ENCODE measurements at places on chromosomes 7 and 10.

DNA sequence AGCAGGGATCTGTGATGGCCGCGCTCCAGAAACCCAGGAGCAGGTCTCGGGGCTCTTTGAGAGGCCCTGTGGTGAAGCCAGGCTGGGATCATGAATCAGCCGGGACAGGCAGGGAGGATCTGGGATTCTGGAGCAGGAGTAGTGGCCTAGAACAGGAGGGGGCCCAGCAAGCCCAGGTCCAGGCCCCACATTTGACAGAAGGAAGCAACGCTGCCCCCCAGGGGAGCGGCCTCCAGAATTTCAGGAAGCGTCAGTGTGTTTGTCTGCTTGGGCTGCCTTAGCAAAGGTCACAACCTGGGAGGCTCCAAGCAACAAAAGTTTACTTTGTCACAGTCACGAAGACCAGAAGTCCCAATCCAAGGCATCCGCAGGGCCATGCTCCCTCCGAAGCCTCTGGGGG, 36.8 kb downstream of the CLRN3 start:
- DNase-seq, result no peak

- DNase-seq, result no peak
Measured at GRCh38 chr10:70673929-70674559, 1.7 kb downstream of the ADAMTS14 start.

DNA sequence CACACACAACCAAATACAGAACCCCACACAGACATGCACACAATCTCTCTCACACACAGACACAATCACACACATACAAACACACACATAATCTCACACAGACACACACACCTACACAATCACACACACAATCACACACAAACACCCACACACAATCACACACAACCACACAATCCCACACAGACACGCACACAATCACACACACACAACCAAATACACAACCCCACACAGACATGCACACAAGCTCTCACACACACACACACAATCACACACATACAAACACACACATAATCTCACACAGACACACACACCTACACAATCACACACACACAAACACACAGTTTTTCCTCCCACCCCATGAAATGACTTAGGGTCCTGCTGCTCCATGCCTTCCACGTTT, 160.4 kb upstream of the PFKP start:
- DNase-seq, result no peak

- no peak for DNase-seq
Measured at GRCh38 chr10:56679578-56679977, 318.5 kb upstream of the ZWINT start.

GRCh38 chr10:47176903-47177868, 122.8 kb upstream of the GDF10 start:
- DNase-seq, result no peak

DNA sequence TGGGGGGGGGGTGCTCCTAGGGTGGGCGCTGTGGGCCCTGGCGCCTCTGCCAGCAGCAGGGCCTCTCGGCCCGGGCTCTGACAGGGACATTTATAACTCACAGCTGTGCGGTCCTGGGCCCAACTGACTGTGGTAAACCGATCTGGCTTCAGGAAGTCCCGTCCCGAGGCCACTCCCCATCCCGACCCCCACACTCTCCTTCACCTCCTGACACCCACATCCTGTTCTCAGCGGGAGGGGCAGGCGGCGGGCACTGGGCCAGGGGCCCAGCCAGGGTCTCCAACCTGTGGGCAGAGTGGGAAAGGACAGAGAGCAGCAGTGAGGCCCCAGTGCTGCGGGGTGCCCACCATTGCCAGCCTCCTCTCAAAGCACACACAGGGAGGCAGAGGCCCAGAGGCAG, 69.1 kb downstream of the ZMIZ1 start:
- DNase-seq, result no peak

DNA sequence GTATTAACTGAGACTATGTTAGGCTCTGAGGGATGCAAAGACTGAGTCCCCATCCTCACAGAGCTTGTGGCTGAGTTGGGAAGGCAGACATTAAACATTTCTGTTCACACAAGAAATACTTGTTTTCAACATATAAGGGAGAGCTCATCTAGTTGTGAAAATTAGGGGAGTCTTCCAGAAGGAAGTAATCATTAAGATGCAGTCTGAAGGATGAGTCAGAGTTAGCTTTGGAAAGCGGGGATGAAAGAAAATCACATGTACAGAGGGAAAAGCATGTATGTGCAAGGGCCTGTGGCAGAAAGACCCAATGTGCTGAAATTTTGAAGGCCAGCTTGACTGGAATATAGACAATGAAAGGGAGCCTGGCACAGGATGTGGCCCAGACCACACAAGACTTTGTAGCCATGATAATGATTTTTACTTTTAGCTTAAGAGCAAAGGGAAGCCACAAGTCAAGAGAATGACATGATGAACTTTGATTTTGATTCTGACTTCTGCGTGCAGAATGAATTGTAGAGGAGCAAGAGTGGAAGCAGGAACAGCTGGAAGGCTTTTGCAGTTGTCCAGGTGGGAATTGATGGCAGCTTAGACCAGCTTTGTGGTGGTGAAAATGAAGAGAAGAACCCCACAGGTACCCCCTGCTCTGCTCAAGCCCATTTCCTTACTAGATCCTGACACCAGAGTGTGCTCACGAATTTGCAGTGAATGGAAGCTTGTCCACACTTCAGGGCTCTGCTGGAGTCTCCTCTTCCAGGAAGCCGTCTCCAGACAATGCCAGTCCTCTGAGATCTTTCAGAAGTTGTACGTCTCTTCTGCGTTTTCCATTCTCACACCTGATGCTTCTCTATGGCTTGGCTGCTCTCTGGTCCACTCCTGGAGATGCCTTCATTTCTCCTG, 115.6 kb downstream of the ATXN7L1 start:
- no peak for DNase-seq

DNA sequence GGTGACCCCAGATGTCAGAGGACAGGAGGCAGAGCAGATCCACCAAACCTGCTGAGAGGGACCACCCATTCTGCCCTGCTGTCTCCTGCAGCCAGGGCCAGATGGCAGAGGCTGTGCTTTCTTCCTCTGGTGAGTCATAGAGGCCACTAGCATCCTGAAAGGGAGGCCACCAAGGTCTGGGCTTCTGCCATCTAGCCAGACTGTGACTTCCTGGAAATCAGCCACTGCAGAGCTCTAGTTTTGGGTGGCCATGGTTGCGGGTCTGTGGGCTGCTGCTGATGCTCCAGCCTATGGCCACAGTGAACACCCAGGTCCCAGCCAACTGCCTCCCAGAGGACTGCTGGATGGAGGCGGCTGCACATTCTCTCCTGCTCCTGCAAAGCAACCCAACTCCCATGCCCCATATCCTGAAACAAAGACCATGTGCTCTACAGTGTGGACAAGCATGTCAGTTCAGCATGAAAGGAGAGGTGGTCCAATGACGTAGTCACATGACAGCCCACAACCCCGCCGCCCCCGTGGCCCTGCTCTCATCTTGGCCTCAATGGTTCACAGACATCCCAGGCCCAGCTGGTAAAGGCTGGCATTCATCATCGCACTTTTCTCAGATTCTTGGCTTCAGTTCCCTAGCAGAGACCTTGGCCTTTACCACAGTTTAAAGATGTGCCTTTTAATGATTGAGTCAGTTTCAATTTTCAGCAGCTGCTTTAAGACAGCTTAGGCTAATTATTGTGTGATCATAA, 73.9 kb upstream of the CXCL12 start:
- DNase-seq, result no peak

DNA sequence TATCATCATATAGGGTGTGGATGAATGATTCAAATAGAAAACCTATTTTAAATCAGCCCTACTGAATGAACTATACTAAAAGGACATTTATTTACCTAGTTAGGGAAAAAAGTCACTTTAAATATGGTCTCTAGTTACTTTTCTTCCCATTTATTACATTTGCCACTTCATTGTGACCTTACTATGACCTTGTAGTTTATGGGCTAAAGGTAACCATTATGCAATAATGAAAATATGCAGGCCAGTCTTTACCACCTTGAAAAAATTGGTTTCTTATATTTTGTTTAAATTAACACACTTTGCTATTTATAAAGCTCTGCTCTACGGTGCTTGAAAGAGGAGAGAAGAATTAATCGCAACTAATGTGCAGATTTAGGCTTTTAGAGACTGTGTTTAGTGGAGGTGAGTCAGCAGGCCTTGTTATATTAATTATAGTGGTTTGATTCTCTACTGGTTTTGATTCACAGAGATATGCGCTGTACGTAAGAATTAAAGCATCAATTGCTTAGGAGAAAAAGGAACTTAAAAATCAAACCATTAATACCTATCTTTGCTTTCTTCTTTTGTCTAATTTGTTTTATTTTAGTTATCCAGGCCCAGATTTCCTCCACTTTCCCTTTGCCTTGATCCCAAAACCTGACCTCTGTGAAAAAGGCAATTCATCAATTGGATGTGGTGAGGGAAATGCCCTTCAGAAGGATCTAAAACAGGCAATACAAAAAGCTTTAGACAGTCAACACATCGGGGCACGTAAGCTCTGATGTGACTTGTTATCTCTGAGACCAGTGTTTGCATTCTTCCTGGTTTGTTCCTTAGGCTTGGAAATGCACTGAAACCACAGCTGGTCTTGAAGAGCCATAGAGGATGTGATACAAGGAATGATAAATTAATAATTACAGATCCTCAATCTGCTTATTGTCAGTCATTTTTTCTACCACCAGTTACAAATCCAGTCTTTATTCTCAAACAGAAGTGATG, 141.2 kb upstream of the HDAC9 start:
- DNase-seq, result no peak
